ENCODE measurements at places on chromosomes 5 and 9. TPM values are rescaled to one million over a fixed set of nuclear protein-coding genes. Genes with fewer than 3 reads are reported as not detected.

GRCh38 chr5:126450346-126450745, 27.1 kb downstream of the GRAMD2B start:
- no peak for DNase-seq

DNA sequence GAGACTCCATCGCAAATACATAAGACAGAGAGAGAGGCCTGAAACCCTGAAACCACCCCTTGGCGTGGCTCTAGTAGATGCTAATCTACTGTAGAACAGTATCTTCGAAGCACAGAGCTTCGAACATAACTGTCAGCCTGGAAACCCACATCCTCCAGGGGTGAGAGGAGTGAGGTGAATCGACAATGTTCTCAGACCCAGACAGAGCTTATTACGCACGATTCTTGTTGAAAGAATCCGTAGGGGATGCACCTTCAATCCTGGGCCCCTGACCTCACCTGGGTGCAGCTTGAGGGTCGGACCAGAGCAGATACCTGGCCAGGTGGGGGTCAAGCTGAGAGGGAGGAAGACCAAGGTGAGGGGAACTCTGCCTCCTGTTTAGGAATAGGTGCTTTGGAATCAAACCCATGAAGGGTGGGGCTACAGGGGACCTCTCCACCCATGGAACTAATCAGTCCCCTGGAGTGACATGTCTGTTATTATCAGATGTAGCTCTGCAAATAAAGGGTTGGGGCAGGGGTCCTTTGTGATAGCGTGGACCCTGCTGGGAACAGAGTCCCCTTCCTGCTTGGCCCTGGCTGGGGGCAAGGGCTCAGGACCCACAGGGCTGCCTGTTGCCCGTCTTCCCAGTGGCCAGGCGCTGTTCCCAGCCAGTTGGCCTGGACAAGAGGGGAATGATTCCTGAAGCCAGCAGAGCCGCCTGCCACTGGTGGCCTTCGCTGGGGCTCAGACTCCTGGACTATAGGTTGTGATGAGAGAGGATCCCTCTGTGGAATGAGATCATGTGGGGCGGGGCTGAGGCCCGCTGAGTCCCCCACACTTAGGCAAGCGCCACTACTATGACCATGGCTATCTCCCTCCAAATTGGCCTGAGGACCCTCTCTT, 41.2 kb downstream of the DBH start:
- DNase-seq, result no peak

DNA sequence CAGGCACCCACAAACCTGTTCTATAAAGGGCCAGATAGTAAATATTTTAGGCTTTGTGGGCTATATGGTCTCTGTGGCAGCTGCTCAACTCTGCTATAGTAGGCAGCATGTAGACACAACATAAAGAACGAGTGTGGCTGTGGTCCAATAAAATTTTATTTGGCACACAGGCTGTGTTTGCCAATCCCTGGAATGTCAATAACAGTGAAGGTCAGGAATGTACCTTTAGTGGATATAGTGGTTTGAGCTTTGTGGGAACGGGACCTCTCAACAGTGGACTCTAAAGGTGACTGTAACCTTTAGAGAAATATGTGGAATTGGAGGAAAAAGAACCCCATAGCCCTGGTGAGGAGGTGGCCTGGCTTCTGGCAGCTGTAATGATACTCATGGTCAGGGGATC, 145.2 kb downstream of the MAST4 start:
- DNase-seq, result no peak

GRCh38 chr5:79954620-79955019, 36.4 kb downstream of the MTX3 start:
- no peak for DNase-seq

- no peak for DNase-seq
Observed at GRCh38 chr5:10578293-10578665, 14.4 kb downstream of the ANKRD33B start.

GRCh38 chr9:126379661-126380360, 53.2 kb downstream of the MVB12B start:
- peak; percentile 63 for DNase-seq

DNA sequence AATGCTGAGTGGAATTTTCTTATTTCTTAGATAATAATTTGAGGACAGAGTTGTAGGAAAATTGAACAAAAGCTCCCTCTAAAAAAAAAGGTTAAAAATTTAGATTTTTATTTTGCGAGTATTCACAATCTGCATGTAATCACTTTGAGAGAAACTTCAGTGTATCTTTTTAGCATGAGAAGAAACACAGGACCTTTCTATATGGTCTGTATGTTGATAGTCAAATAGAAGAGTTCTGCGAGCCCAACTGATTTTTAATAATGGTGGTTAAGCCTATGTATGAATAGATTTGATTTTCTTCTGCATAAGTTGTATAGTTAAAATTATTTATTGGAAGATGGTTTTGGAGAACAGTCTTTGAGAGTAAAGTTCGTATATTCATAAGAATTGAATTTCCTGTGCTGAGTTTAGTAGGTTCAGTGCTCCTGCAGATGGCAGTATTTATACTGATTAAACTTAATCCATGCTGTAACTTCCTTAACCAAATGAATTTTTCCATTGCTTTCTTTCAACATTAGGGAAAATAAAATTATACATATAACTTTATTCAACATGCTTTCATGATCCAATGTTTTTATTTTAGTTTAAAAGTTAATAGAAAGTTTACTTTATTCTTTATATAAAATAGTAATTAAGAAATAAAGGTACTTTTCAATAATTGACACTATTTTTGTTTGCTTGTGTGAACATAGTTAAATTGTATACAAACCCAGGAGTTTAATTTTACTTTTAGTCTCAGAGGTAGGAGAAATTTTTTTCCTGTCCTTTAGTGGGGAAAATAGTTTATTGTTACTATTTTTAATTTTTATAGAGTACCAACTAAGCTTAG, 19.6 kb downstream of the TCERG1 start:
- no peak for DNase-seq

DNA sequence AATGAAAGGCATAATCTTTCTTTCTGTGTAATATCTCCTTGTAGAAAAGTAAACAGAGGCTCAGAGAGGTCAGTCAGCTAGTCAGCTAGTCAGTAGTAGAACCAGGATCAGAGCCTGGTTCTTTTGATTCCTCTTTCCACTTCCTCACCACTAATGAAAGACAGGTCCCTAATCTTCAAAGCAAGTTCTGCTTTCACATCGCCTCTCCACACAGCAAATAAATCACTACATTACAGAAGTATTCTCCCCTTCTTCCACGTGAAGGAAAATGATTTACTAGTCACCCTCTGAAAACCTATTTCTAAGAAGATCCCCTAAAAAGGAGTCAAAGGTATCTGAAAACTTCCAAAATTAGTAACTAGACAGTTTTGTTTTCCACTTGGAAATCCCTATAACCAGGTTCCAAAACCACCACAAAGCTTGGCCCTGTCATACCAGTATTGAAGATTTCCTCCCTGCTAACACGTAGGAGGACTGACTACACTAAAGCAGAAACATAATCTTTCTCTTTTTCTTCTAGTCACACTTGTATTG, 140.5 kb upstream of the TARS1 start:
- no peak for DNase-seq

Gene PDCD1LG2
- total RNA-seq, result 1.7 TPM

Gene SLC34A1
- not detected for total RNA-seq

Gene PCDHGB5
- total RNA-seq, result 1.3 TPM
